Hematopoietic multipotent progenitor cell (in vitro differentiated cells): ENCODE measurements at places on chromosomes 16 and 17.

DNA sequence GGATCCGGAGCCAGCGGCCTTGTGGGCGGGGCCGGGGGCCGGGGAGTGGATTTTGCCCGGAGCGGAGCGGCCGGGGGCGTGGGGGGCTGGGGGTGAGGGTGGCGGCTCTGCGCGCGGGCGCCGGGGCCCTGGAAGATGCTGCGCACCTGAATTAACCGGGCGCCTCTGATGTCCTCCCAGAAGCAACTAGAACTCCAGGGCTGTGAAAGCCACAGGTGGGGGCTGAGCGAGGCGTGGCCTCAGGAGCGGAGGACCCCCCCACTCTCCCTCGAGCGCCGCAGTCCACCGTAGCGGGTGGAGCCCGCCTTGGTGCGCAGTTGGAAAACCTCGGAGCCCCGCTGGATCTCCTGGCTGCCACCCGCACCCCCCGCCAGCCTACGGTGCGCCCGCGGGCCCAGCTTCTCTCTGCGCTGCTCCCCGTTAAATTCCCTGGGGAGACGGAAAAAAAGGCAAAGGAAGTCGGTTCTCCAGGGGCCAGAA lies 549 bp downstream of the SLC26A11 start:
- no peak for DNase-seq

GRCh38 chr17:8697323-8697741 lies 47.3 kb downstream of the CCDC42 start:
- DNase-seq: no peak

GRCh38 chr16:1785846-1786170 lies 3.0 kb downstream of the NUBP2 start:
- no peak for DNase-seq

DNA sequence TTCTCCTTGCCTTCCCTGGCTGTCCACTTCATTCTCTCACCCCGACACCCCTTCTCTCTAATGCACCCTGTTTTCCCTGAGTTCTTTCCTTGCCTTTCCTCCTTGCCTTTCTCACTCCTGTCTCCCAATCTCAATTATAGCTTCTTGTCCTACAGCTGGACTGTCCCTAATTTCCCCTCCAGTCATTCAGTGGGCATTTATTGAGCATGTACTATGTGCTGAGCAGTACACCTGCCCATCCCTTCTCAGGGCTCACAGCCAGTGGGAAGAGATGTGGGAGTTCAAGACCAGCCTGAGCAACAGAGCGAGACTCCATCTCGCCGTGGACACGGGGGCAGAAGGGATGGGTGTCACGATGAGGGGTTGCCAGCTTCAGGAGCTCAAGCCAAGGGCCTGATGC lies 5.8 kb downstream of the ATP2A1 start:
- no peak for DNase-seq

DNA sequence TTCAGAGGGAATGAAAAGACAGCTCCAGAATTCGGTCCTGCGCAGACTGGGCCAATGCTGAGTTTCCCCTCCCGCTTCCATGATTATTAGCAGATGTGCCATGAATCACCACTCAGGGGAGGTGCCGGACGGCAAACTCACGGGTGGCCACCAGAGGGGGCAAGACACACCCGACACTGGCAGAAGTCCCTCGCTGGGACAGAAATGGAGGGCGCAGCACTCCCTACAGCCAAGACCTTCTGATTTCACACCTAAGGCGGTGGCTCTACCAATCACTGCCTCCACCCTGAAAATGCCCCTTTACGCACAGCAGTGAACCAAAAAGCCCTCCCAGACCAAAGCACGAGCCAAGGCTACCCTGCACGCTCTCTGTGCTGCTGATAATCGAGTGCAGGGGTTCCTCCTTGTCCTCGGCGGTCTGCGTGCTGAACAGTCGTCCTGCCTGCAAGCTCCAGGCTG lies 26.8 kb downstream of the TRAP1 start:
- peak; percentile 78 for DNase-seq

GRCh38 chr17:74088285-74088933 lies 115.1 kb upstream of the RPL38 start:
- DNase-seq: no peak
